ENCODE measurements at places on chromosomes 5 and 9.

DNA sequence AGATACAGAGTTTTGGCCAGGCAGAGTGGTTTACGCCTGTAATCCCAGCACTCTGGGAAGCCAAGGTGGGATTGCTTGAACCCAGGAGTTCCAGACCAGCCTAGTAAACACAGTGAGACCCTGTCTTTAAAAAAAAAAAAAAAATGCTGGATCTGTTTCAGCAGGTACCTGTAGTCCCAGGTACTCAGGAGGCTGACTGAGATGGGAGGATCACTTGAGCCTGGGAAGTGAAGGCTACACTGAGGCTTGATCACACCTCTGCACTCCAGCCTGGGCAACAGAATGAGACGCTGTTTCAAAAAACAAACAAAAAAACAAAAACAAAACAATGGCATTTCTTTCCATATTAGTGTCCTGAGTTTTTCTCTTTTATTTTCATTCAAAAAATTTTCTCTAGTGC is 19.0 kb downstream of the UNC13B start:
- DNase-seq = no peak

DNA sequence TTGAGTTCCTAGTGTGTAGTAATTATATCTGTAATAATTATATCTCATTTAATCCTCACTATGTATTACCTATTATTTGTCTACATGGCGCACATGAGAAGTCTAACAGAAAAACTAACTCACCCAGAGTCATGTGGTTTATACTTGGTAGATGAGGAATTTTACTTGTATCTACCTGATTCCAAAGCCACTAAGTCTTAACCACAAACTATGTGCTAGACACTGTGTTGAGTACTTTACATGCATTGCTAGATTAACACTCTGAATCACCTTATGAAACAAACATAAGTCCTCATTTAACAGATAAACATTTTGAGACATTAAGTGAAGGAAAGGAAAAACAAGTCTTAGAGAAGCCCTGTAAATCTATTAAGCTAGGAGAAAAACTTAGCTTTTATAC is 404.8 kb downstream of the TLR4 start:
- no peak for DNase-seq

DNA sequence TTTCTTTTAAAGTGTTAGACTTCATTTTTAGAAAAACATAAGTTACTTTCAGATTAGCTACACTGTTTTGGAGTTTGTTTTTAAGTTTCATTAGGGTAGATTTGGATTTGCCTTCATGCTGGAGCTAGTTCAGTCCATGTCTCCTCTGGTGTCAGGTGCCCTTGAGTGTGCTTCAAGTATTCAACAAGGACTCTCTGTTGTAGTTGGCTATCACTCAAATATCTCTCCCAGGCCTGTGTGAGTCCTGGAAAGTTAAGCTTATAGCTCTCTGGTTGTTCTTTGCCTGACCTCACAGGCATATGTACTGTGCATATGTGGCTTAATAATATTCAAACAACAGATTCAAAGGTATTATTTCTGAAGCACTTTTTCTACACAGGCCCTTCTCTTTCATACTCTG is 45.4 kb downstream of the PTBP3 start:
- no peak for DNase-seq

DNA sequence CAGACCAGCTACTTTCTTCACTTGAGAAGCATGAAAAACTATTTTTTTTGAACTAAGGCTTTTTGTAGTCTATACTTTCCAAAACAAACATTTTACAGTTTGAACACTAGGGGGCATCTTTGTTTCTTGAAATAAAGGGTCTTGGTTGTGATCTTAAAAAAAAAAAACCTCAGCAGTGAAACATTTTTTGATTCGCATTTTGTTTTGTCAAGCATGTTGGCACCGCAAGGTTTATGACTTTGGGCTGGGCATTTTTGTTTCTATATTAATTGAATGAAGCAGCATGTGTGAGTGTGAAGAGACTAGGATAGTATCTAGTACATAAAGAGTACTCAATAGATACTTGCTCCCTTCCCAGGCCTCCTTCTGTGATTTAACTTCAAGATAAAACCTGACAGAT is 31.6 kb upstream of the ACOT12 start:
- DNase-seq = peak; percentile 45

DNA sequence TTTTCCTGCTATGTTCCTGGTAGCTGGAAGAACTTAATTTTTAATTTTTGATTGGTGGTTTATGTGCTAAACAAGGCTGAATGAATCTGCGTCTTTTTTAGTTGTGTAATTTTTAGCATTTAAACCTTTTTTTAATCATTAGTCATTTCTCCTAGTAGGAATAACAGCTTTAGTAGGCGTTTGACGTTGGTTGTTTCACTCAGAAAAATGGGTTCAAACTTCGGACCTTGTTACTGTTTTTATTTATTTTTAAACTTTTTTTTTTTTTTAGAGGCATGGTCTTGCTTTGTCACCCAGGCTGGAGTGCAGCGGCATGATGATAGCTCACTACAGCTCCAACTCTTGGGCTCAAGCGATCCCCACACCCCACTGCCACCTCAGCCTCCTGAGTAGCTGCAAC is 12.9 kb downstream of the SFXN1 start:
- DNase-seq = no peak

DNA sequence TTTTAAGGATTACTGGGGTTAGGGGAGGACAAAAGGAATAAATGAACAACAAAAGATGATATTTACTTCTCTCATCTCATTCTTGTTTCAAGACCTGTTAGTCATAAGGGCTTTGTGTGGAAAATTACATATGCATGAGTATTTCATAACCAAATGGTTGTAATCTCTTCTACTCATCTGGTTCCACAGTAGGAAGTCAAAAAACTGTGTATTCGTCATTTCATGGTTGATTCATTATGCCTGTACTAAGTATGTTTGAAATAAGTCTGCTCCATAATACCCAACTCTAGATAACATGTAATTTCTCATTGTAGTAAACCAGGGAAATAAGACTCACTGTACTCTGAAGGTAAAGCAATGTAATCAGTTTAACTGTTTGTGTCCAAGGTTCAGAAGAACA is 212.9 kb downstream of the ARRDC3 start:
- peak; percentile 69 for DNase-seq

GRCh38 chr5:14595891-14596290 is 14.3 kb downstream of the OTULINL start:
- peak; percentile 29 for DNase-seq

DNA sequence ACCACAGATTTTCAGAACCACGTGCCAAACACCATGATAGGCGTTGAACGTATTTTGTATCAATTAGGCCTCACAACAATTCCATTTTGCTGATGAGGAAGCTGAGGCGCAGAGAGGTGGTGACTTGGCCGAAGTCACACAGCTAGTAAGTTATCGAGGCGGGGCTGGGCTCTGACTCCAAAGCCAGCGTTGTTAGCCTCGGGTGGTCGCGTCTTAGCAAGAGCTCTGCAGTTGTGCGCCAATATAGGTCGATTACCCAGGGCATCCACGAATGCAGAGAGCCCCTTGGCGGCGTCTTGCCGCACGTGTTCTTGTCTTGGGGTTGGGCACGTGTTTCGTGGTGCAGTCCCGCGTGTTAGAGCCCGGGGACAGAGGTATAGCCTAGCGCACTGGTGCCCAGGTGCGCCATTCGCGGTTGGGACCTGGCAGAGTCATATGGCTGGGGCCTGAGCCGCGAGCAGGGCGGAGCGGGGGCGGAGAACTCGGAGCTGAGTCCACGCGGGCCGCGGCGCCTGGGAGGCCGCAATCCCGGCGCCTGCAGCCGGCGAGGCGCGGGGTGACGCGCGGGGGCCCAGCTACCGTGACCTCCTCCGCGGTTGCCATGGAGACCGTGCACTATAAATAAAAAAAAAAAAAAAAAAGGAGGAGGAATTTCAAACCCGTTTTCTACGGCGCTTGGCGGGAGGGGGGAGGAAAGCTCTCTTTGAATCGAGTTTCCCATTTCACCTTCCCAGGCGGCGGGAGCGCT is 62.3 kb downstream of the CXXC5 start:
- no peak for DNase-seq

DNA sequence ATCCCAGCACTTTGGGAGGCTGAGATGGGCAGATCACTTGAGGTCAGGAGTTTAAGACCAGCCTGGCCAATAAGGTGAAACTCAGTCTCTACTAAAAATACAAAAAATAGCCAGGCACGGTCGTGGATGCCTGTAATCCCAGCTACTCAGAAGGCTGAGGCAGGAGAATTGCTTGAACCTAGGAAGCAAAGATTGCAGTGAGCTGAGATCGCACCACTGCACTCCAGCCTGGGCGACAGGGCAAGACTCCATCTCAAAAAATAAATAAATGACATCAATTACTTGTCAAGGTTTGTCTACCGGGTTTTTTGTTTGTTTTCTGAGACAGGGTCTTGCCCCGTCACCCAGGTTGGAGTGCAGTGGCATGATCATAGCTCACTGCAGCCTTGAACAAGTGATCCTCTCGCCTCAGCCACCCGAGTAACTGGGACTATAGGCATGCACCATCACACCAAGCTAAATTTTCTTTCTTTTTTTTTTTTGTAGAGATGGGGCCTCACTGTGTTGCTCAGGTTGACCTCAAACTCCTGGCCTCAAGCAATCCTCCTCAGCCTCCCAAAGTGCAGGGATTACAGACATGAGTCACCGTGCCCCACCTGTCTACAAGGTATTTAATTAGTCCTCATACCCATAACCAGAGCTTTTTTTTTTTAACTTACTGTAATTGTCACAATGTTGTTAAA is 64.9 kb downstream of the SUSD1 start:
- DNase-seq = no peak

- DNase-seq = peak; percentile 59
Measured at GRCh38 chr9:75487856-75488718, 399.8 kb downstream of the OSTF1 start.

GRCh38 chr5:92703976-92704375 is 877.0 kb downstream of the NR2F1-AS1 start:
- no peak for DNase-seq

- DNase-seq = no peak
Measured at GRCh38 chr5:1220831-1221230, 4.3 kb upstream of the SLC6A18 start.

GRCh38 chr9:133505901-133506652 is 18.7 kb downstream of the MYMK start:
- no peak for DNase-seq

GRCh38 chr9:129028192-129028966 is at the start of gene SH3GLB2:
SH3GLB2 (minus strand) TSS chr9:129028331; CDS start chr9:129028154, 177 bp downstream.
- DNase-seq = peak; percentile 79

GRCh38 chr9:17342696-17343095 is 207.9 kb downstream of the CNTLN start:
- no peak for DNase-seq

- peak; percentile 12 for DNase-seq
Measured at GRCh38 chr5:103216137-103216536, 42.4 kb upstream of the MACIR start.

- DNase-seq = peak; percentile 50
Measured at GRCh38 chr5:141192110-141192725, at the start of gene PCDHB10. PCDHB10 (plus strand) TSS chr5:141192353; CDS start chr5:141192553, 200 bp downstream.

DNA sequence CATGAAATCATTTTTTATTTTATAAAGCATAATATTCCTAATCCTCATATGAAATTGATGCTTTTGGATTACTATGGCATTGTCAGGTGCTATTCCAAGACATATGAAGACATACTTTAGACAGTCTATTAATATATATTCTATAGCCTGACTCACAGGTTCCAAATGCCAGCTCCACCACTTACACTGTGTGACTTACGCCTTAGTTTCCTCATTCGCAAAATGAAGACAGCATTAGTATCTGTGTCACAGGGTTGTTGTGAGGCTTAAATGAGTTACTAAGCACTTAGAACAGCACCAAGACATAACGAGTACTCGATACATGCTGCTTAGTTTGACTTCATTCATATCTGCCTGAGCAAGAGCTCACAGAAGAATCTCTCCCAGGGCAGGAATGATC is 132.2 kb upstream of the PTGER4 start:
- DNase-seq = no peak

DNA sequence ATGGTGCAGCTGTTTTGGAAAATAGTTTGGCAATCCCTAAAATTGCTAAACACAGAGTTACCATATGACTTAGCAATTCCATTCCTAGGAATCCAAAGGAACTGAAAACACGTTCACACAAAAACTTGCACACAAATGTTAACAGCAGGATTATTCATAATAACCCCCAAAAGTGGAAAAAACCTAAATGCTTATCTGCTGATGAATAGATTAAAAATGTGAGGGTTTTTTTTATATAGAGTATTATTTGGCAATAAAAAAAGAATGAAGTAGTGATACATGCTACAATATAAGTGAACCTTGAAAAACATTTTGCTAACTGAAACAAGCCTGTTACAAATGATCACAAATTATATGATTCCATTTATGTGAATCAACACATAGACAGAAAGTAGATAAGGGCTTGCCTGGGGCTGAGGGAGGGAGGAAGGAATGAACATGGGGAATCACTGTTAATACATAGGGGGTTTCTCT is 45.1 kb upstream of the TRIO start:
- DNase-seq = no peak

GRCh38 chr9:73780916-73781315 is 629.3 kb downstream of the ANXA1 start:
- peak; percentile 87 for DNase-seq

GRCh38 chr9:115522912-115523311 is 405.0 kb upstream of the TNC start:
- DNase-seq = no peak

GRCh38 chr9:18366184-18366583 is 107.8 kb upstream of the ADAMTSL1 start:
- peak; percentile 94 for DNase-seq

DNA sequence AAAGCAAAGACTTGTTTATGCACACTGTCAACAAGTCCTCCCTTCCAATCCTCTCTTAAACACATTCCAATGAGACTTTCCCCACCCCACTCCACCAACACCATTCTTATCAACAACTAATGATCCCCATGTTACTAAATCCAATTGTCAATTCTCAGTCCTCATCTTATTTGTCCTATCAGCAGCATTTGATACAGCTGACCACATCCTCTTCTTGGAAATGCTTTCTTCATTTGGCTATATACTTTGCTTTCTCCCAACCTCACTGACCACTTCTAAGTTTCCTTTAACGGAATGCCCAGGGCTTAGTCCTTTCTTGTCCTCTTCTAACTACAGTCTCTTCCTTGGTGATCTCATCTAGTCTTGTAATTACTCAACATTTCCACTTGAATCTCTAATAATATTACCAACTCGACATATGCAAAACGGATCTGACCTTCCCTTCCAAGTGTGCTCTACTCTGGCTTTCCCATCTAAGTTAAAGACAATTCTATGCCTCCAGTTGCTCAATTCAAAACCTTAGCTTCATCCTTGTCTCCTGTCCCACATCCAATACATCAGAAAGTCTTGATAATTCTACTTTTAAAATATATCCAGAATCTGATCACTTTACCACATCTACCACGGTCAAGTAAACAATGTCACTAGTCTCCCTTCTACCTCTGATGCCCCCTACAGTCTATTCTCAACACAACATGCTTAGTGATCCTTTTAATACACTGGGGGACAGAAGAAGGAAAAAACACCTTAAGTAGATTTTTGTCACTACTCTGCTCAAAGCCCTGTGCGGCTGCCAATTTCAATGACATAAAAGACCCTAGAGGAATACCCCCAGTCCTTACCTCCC is 25.5 kb downstream of the AGTPBP1 start:
- DNase-seq = peak; percentile 86

DNA sequence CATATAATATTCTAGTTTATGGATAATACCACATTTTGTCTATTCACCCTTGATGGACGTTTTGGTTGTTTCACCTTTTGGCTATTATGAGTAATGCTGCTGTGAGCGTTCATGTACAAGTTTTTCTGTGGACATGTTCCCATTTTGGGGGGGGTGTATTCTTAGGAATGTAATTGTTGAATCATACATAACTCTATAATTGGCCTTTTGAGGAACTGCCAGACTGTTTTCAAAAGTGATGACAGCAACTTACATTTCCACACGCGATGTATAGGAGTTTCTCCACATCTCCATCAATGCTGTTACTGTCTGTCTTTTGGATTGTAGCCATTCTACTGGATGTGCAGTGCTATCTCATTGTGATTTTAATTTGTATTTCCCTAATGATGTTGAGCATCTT is 69.8 kb downstream of the SLC46A2 start:
- peak; percentile 14 for DNase-seq
